Stimulated activated CD8-positive, alpha-beta memory T cell treated with anti-CD3 and anti-CD28 coated beads, Interleukin-2, amount 100 ng/mL, for 48 hours (primary cell): ENCODE measurements at places on chromosomes 13 and 19.
A peak's percentile ranks its signal among the peaks of the same experiment; 100 is the strongest.

- no peak for DNase-seq
Observed at GRCh38 chr13:113996912-113997745, 23.3 kb upstream of the C13orf46 start.

- DNase-seq, result no peak
Observed at GRCh38 chr19:22622901-22623840, 11.0 kb upstream of the ZNF492 start.

DNA sequence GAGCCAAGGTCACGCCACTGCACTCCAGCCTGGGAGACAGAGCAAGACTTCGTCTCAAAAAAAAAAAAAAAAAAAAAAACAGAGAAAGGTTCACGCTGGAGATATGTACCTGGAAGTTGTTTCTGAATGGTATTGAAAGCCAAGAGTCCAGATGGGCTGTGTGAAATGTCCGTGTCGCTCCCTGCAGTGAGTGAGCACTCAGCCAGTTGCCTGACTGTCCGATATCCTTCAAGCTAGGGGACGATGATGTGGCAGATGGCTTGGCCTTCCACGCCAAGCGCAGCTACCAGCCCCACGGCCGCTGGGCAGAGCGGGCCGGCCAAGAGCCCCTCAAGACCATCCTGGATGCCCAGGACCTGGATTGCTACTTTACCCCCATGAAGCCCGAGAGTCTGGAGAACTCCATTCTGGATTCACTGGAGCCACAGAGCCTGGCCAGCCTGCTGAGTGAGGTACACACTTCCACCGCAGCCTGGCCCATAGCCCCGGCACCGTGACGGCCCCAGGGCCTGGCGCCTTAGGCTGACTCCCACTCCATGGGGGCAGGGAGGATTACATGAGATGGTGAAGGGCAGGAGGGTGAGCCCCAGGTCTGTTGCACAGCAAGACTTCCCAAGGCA is 11.7 kb upstream of the OVOL3 start:
- no peak for DNase-seq

DNA sequence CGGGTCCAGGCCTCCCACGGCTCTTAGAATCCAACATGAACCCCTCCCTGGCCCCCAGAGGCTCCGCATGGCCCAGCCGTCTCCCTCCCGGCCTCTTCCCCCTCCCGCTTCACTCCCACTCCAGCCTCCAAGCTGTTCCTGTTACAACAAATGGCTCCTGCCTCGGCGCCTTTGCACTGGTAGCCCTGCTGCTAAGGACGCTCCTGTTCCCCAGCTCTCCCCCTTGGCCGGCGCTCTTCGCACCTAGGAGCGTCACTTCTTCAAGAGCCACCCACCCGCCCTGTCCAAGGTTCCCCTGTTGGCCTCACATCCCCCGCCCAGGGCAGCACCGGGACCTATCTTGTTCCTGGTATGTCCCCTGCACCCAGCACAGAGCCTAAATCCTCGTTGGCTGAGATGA is 9.4 kb downstream of the CCDC124 start:
- no peak for DNase-seq

- DNase-seq, result peak; percentile 37
Observed at GRCh38 chr13:110561344-110562035, at the start of gene RAB20. TSS of gene RAB20 (minus strand) at chr13:110561722. CDS start at chr13:110561519, 203 bp downstream.

- DNase-seq, result peak; percentile 74
Observed at GRCh38 chr19:2270423-2271233, 11.3 kb downstream of the PEAK3 start.

DNA sequence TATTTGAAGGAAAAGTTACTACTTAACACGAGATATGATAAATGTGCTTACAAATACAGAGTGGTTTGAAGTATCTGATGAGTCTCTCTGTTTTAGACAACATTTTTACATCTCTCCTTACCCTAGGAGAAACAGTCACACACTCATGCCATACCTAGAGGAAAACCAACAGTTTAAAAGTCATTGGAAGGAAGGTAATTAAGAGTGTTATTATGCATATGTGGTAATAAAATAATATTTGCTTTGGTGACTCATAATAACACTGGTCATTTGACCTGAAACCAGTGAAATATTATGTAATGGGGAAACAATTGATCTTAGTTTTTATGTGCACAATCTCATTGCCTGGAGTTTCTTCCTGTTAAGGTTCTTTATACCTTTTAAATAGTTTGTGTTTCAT is 136.9 kb upstream of the SOX21 start:
- DNase-seq, result no peak

DNA sequence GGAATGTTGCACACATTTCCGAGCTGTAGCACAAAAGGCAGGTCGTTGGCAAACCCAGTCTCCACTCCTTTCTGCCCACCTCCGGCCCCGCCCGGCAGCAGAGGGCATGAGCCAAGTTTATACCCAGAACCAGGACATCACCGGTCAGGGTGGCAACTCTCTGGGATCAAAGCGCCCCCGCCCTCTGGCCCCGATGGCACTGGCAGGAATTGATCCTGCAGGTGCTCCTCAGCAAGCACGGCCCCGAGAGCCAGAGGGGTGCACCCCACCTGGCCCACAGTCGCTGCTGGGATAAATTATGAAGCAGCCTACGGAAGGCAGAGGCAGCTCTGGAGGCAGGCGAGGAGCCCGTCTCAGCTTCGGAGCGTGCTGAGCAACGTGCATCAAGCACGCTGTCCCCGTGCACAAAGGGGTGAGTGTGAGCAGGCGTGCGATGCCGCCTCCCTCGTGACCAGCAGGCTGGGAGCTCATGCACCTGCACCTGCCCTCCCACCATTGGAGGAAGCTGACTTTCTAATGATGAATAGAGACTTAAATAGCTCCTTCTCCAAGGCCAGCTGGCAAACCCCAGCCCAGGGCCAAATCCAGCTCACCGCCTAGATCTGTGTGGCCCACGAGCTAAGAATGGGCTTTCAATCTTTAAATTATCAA is 25.7 kb downstream of the SHC2 start:
- DNase-seq, result no peak

DNA sequence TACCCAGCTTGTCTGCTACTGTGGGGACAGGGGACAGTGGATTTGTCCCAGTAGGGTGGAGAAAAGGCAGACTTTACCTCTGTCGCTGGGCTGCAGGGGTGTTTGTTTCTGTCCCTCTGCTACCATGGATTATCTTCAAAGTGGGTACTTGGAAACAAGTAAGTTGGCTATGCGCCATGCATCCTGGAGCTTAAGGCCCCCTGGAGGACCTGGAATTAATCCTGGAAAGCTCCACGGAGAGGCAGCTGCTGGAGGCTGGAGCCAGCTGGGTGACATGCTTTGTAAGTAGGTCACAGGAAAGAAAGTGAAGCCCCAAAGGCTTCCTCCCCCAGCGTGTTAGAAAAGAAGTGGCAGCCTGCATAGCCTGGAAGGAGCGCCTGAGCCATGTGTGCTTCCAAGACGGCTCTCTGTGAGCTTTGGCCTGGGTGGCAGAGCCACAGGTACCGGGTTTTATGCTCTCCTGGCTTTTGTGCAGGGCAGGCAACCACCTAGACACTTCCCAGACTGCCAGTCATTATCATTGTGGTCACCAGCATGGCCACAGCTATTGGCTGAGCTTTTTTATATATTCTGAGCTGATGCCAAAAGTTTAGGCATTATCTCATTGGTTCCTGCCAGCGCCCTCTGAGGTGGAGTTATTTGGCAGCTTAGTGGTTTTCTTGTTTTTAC is 9.5 kb downstream of the B3GLCT start:
- no peak for DNase-seq

DNA sequence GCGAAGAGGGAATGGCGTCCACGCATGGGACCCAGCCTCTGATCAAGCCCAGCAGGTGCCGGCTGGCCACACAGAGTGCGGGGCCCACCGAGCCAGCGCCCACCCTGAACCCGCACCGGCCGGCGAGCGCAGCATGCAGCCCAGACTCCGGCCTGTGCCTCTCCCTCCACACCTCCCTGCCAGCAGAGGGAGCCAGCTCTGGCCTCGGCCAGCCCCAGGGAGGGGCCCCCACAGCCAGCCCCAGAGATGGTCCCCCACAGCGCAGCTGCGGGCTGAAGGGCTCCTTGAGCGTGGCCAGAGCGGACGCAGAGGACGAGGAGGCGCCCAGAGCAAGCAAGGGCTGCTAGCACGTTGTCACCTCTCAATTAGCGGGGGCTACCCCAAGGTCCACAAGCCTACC is 904.5 kb downstream of the SLITRK6 start:
- DNase-seq, result no peak

DNA sequence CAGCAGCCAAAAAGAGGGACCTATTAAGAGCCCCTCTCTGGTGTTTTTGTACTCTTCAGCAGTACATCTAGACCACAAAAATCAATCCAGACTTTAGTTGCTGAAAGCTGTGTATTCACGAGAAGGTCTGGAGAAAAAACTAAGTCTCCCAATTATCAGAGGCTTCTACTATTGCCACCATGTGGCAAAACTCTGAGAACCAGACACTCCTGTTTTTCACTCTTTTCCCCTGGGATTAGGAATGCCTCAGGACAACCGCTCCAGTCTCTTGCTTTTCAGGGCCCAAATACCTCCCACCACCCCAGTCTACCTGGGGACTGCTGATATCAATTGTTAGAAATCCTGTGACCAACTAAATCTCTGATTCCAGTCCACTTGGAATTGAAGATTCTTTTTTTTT is 30.1 kb upstream of the OBI1 start:
- no peak for DNase-seq

GRCh38 chr19:1736280-1736679 is 17.0 kb upstream of the ONECUT3 start:
- DNase-seq, result no peak

DNA sequence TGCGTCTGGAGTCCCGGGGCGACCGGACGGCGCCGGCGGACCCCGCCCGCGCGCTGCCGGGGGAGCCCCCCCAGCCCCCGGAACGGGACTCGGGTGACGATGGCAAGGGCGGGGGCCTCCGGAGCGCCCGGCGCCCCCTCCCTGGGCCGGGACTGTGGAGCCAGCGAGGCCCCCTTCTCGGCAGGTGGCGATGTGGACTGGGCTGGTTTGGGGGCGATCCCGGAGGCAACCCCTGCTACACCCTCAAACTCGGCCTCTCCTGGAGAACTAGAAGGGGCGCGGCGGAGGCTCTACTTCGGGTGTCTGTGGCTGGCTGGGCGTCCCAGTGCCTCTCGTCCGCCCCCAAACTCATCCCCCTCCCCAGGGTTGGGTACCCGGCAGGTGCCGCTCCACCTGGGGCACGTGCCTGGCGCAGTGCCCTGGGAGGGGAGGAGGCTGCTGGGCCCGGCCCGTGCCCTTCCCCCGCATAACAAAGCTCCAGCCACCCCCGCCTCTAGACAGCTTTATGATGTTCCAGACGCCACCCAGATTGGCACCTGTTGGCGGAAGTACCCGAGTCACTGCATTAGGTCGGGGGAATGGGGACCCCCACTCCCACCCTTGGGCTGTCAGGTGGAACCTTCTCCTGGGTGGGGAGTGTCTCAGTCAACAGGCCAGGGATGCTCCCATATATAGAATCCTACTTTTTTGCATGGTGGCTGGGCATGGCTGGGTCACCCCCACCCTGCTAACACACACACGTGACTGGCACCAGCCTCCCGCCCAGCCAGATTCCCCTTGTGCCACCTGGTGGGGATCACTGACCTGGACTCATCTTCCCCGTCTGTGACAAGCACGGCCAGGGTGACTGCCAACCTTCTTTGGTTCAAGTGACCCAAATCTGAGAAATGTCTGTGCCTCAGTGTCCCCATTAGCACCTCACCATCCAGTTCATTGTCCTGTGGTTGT is 722 bp downstream of the PKN1 start:
- DNase-seq, result no peak

GRCh38 chr19:3132971-3133792 is 2.7 kb upstream of the GNA15 start:
- DNase-seq, result peak; percentile 83

- no peak for DNase-seq
Observed at GRCh38 chr13:37621811-37622361, 23.3 kb upstream of the POSTN start.

DNA sequence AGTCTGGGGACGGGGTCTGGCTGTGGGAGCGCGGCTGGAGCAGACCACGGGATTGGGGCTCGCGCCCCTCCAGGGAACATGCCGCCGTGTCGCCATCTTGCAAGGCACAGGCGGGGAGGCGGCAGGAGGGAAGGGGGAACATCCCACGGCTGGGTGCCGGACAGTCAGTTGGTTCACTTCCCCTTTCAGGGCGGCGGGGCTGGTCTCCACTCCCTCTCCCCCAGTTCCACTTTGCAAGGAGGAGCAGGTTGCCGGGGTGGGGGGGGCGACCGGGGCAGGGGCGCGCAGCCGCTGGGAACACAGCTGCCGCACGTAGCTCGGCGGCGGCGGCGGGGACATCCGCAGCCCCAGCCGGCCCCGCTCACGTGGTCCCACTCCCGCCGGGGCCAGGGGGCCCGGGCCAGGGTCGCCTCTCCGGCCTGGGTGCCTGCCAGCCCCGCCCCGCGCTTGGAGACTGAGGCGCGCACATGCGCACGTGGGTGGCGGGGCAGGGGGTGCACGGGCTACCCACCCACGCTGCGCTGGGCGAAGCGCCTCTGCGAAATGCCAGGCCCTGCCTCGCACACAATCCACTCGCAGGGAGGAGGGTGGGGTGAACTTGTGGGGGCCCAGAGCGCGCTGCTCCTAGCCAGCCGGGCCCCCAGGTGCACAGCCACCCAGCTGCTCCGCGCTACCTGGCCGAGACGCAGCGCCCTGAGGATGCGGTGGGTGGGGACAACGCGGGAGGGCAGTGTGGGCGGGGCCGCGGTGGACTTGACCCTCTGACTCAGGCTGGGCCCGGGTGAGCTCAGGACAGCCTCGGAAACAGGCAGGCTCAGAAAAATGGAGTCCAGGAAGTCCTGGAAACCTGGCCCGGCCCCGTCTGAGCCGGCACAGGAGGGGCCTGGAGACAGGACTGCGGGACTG is 6.4 kb downstream of the KLF16 start:
- DNase-seq, result peak; percentile 50

DNA sequence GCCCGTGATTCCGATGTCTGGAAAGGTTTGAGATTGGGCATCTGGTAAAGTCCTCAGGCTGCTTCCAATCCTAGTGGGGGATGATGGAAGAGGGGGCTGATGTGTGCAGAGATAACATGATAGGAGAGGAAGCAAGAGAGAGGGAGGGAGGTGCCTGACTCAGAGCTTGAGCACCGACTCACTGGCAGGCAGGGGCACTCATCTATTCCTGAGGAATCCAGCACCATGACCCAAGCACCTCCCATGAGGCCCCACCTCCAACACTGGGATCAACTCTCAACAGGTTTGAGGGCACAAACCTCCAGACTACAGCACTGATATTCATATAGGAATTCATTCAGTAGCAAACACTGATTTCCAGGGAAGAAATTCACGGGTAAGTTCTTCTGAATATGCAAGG is 5.6 kb upstream of the SIGLEC9 start:
- DNase-seq, result no peak

- no peak for DNase-seq
Observed at GRCh38 chr19:14425696-14426138, 6.6 kb upstream of the DDX39A start.

DNA sequence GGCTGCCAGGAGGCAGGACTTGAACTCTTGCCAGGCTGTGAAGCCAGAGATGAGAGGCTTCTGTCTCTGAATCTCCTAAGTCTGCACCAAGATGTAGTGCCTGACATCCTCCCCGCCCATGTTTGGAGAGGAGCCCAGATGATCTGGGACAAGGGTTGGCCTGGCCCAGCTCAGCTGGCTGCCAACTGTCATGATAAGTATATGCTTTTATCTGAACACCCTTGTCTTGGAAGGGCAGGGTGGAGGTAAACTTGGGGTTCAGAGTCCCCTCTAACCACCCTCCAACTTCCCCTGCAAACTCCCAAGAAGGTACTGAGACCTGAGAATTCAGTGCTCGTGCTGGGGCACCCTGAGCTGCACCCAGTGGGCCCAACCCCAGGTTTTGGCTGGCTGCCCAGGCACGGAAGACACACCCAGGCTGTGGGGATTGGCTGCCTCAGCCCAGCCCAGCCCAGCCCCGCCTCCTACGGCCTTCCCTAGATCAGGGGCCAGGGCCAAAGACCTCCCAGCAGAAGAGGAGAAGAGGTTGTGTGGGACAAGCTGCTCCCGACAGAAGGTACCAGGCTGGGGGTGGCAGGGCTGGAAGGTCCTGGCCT is at the start of gene CYP4F12:
TSS of gene CYP4F12 (plus strand) at position 508 of the 596 bp plus-strand sequence. CDS start 443 bp downstream, outside the sequence.
- no peak for DNase-seq
